Head of caudate nucleus (tissue), 42 donors: ENCODE measurements at places on chromosomes 13 and 19.
A peak's percentile ranks its signal among the peaks of the same experiment; 100 is the strongest.

DNA sequence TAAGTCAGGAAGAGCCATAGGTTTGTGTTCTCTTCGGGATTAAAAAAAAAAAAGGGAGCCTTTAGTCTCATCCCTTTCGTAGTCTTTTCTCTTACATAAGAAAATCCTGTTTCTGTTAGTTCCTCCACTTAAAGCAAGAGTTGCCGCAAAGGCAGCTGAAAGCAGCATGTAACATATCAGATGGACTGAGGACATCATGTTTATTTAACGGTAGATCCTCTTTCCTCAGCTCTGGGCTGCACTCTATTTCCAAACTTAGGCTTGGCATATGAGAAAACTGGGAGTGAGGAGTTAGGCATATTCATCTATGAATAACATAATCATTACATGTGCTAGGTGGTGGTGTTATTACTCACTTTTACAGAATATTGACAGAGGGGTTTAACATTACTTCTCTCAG is 391.2 kb downstream of the KLF12 start:
- DNase-seq: no peak

DNA sequence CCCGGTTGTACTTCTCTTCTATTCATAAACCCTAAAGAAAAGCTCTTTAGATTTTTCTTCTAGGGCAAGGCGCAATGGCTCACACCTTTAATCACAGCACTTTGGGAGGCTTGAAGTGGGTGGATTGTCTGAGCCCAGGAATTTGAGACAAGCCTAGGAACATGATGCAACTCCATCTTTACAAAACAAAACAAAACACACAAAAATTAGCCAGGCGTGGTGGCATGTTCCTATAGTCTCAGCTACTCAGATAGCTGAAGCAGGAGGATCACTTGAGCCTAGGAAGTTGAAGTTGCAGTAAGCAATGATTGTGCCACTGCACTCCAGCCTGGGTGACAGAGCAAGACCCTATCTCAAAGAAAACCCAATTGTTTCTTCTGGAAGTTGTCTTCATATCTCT is 240.3 kb downstream of the SHISA2 start:
- no peak for DNase-seq

- DNase-seq: peak; percentile 80
These were observed 2.3 kb upstream of the TMEM91 start for GRCh38 chr19:41373993-41374392.

GRCh38 chr13:40146611-40147117 is 491.2 kb downstream of the COG6 start:
- DNase-seq: no peak

DNA sequence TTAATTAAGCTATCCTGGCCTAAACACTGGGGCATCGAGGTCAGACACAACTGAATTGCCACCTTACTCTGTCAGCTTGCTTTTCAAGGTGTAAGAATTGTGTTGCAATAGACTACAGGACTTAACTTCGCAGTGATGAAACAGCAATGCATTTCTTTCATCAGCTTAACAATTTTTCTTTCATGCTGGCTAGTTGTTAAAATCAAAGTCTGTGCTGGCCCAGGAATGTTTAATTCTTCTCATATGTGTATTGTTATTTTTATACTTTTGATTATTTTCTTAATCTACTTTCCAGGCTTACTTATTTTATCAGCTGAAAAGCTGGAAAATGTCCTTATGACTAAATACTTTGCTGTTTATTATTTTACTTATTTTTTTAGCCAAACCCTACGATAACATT is 79.7 kb downstream of the EFNB2 start:
- DNase-seq: no peak

- peak; percentile 30 for DNase-seq
These were observed 752 bp upstream of the EDNRB start for GRCh38 chr13:77919246-77919920.

DNA sequence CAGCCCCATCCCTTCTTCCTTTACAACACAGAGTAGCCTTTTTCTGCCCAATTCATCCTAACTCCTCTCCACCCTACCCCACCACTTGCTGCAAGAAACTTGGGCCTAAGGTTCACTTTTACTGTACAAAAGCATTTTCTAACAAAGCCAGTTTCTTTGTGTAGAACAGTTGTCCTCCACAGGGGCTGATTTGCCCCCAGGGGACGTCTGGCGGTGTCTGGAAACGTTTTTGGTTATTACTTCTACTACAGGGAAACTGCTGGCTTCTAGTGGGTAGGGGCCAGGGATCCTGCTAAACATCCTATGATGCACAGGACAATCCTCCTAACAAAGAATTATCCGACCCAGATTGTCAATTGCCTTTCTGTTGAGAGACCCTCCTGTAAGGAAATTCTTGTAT is 7.3 kb upstream of the LMO7 start:
- no peak for DNase-seq

- no peak for DNase-seq
These were observed 50.7 kb upstream of the DIAPH3 start for GRCh38 chr13:60214213-60215055.

DNA sequence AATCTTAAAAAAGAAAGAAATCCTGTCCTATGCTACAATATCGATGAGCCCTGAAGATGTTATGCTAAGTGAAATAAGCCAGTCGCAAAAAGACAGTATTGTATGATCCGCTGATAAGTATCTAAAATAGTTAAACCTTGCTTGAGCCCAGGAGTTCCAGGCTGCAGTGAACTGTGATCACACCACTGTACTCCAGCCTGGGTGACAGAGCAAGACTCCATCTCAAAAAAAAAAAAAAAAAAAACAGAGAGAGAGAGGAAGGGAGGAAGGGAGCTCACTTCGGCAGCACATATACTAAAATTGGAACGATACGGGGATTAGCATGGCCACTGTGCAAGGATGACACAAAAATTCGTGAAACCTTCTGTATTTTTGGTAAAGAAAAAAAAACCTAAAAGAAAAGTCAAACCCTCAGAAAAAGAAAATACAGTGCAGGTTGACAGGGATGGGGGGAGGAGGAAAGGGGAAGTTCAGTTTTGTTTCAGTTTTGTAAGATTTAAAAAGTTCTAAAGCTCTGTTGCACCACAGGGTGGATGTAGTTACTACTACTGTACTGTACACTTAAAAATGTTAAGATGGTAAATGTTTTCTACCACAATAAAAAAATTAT is 8.4 kb downstream of the CLASRP start:
- DNase-seq: no peak

DNA sequence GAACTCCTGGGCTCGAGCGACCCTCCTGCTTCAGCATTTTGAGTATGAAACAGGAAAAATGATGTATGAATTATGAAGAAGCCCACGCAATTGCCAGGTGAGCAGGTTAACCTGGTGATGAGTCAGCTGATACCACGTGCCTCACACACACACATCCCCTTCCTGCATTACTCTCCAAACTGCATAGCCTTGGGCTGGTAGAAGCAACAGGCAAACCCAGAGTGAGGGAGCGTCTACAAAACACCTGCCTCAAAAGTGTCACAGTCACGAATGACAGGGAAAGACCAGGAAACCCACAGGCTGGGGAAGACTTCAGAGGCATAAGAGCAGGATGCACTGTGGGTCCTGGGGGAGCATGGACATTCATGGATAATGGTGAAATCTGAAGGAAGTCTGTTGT is 192.8 kb upstream of the IRS2 start:
- no peak for DNase-seq

GRCh38 chr19:28169168-28169887 is 1043.6 kb downstream of the UQCRFS1 start:
- DNase-seq: no peak

GRCh38 chr13:79281339-79281747 is 124.7 kb downstream of the RBM26 start:
- no peak for DNase-seq

GRCh38 chr19:33740811-33741396 is 55.8 kb upstream of the KCTD15 start:
- DNase-seq: no peak

DNA sequence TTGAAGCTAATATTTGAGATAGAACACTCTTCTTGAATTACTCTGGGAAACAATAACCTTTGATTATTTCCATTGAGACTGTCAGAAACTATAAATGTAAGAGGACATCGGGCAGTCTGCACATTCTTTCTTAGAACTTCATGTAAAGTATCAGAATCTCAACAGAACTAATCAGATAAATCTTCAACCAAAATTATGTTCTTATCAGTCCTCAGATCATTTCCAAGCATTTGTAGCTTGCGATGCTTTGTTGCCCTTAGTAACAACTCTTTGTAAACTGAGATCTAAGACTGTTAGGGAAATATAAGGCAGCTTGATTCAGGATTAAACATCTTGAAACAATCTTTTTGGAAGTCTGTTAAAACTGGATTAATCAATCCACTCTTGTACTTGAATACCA is 70.3 kb downstream of the FNDC3A start:
- no peak for DNase-seq

- no peak for DNase-seq
These were observed 183.4 kb downstream of the USP12 start for GRCh38 chr13:26988059-26988769.

DNA sequence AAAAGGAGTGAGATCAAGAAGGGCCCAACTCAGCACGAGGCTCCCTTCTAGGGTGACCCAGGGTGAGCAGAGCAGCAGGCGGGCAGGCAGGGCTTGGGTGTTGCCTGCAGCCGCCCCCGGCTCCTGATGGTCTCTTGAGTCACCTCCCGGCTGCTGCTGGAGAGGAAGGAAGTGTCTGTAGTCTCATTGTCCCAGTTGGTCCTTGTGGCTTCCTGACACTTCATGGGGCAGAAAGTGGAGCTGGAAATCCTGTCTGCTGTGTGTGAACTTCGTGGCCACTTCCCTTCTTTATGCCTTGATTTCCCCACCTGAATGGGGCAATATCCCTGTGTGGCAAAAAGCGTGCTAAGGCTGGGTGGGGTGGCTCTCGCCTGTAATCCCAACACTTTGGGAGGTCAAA is 2.5 kb downstream of the MAP1S start:
- DNase-seq: no peak

DNA sequence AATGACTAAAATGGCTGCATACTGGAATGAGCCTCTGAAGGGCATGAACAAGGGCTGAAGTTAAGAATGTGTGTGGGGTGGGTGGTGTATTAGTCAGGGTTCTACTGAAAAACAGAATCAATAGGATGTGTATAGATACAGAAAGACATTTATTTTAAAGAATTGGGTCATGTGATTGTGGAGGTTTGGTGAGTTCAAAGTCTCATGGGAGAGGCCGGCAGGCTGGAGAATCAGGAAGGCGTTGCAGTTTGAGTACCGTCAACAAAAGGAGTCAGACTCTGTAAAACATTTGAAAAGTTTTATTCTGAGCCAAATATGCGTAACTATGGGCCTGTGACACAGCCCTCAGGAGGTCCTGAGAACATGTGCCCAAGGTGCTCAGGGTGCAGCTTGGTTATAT is 24.5 kb upstream of the CYSLTR2 start:
- DNase-seq: no peak

DNA sequence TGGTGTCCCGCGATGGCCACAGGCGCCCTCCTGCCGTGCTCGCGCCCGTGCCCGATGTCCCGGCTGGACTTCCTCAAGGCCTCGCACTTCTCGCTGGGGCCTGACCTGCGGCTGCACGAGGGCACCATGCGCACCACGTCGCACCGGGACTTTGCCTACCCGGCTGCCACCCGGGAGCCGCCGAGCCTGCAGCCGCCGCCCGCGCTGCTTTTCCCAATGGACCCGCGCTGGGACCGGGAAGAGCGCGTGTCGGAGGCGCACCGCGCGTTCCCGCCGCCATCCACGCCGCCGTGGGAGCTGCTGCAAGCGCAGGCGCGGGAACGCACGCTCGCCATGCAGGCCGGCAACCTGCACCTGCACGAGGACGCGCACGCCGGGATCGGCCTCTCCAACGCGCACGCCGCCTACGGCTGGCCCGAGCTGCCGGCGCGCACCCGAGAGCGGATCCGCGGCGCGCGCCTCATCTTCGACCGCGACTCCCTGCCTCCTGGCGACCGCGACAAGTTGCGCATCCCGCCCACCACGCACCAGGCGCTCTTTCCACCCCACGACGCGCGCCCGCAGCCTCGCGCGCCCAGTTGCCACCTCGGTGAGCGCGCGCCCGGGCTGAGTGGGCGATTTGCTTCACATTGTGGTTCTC is 12.1 kb upstream of the PEX11G start:
- peak; percentile 92 for DNase-seq

GRCh38 chr13:101447852-101448251 is 4.6 kb upstream of the ITGBL1 start:
- no peak for DNase-seq

DNA sequence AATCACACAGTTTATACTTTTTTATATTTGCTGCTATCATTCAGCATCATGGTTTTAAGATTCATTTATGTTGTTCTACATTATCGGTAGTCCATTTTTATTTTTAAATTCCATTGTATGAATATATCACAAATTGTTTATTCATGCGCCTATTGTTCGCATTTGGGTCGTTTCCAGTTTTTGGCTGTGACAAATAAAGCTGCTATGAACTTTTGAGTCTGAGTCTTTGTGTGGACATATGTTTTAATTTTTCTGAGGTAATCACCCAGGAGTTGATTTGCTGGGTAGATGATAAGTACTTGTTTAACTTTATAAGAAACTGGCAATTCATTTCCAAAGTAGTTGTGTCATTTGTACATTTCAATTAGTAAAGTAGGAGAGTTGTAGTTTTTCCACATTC is 74.2 kb upstream of the CSNK1A1L start:
- no peak for DNase-seq

GRCh38 chr13:112828756-112829155 is 138.9 kb downstream of the ATP11A start:
- DNase-seq: peak; percentile 7

GRCh38 chr19:772730-773436 is 22.0 kb downstream of the MISP start:
- no peak for DNase-seq

GRCh38 chr13:102169471-102170015 is 232.3 kb downstream of the FGF14 start:
- no peak for DNase-seq

GRCh38 chr19:32171719-32172151 is 173.7 kb upstream of the ZNF507 start:
- DNase-seq: no peak

GRCh38 chr19:472005-472858 is 11.4 kb upstream of the SHC2 start:
- no peak for DNase-seq

DNA sequence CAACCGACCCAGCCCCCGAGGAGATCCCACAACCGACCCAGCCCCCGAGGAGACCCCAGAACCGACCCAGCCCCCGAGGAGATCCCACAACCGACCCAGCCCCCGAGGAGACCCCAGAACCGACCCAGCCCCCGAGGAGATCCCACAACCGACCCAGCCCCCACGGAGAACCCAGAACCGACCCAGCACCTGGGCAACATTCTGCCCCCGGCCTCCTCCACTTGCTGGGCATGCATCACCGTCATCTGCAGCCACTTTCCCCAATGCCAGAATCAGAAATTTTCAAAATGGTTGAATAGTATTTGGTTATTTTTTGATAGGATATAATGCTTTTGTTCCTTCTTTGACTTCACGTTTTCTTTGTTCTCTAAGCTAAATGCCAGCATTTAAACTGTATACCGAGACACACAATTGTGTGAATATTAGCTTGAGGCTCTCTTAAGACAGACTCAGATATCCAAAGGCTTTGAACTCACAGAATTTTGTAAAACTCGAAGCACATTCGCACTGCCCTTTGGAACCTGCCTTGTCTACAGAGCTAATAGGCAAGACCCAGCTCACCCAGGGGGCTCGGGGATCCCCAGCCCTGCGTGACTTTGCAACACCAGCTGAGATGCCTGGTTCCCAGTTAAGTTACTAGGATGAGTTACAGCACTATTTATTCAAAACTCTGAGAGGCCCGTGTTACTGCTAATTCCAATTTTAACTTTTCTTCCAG is 15.5 kb upstream of the RASA3 start:
- no peak for DNase-seq
